Fibroblast of skin of left biceps (primary cell): ENCODE measurements at places on chromosomes 11 and 22.

DNA sequence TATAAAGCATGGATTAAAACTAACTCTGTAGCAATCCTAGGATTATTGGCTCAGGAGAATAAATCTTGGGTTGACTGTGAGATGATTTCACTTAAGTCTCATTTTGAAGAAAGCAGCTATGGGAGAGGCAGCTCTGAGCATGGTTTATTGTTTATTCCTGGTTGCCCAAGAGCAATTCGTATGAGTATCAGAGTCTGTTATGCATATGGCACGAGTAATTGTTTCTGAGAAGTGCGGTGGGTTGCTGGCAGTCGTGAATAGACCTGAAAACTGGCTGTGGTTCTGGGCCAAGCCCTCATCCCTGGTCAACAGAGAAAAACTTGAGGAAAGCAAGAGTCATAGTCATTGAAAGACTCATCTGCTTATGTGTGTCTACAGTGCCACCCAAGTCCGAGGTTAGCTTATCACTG is 26.8 kb downstream of the DIXDC1 start:
- no peak for DNase-seq

DNA sequence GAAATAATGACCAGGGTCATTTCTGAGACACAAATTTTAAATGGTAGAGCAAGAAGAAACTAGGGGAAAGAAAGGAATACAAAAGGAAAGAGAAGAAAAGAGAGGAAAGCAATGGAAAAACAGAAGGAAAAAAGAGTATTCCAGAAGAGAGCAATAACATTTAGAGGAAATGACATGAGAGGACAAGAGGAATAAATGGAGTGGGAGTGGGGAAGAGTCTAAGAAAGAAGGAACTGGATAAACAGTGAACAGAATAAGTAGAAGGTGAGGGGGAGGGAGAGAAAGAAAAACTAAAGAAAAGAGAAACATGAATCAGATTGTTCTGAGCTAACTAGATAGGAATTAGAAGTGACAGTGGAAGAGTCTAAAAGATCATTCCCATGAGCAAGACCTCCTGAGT is 28.4 kb downstream of the PRDM10 start:
- DNase-seq = no peak

- no peak for DNase-seq
Observed at GRCh38 chr11:111229604-111230003, 15.9 kb upstream of the POU2AF2 start.

DNA sequence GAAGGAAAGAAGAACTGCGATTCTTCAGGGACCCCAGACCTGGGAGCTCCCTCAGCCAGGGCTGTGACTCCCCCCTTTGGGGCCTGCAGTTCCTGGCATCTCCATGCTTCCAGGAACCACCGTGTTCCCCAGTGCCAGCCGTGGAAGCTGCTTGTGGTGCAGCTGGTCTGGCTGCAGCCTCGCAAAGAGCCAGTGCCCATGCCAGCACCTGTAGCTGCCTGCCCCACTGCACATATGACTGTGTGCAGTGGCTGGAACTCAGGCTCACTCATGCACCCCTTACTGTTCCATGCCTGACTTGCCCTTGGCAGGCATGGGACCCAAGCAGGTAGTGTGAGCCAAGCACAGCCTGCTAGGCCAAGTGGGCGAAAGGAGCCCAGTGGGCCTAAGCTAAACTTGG is 401.3 kb downstream of the LRRC4C start:
- DNase-seq = no peak

DNA sequence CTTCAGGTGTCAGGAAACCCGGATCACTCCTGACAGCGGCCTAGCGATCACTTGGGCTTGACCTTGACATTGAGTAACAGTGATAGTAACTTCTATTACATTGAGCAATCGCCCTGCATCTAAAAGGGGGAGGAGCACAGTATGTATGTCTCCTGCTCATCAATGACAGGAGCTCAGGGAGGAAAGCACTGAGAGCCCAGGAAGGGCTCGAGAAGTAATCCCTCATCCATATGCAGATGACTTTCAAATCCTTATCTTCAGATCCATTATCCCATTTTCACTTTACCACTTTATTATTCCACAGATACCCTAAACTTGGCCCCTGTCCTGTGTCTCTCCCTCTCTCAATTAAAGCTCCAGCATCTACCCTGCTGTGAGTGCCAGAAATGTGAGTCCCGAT is 47.8 kb downstream of the ABTB2 start:
- no peak for DNase-seq

GRCh38 chr11:37407461-37407860 is 809.4 kb upstream of the RAG2 start:
- no peak for DNase-seq

GRCh38 chr22:30705710-30706651 is 11.3 kb downstream of the OSBP2 start:
- DNase-seq = peak; percentile 67

DNA sequence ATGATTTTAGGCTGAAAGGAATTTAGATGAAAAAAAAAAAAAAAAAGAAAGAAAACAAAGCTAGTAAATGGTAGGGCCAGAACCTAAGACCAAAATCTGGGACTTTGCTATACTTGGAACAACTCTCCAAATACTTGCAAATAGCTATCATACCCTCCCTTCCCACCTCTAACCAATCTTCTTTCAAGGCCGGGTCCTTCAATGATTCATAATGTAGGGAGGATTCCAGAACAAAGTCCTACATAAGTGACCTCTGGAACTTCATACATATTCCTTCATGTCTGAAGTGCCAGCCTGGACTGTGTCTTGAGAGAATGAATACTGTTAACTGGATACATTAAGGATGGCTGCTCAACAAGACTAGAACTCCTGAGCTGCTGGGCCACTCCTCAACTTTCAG is 9.9 kb downstream of the STK33 start:
- DNase-seq = no peak

DNA sequence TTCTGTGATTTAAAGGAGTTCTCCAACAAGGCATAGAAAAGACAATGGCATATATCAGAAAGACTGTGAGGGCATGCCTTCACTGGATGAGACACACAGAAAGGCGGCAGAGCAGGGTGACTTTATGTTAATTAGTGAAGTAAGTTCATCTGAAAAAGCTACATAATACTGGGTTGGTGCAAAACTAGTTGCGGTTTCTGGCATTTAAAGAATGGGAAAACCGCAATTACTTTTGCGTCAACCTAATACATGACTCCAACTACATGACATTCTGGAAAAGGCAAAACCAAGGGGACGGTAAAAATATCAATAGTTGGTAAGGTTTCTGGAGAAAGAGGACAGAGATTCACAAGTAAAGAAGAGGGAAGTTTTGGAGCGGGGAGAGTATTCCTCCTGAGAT is 5.1 kb downstream of the RFPL1 start:
- DNase-seq = no peak

DNA sequence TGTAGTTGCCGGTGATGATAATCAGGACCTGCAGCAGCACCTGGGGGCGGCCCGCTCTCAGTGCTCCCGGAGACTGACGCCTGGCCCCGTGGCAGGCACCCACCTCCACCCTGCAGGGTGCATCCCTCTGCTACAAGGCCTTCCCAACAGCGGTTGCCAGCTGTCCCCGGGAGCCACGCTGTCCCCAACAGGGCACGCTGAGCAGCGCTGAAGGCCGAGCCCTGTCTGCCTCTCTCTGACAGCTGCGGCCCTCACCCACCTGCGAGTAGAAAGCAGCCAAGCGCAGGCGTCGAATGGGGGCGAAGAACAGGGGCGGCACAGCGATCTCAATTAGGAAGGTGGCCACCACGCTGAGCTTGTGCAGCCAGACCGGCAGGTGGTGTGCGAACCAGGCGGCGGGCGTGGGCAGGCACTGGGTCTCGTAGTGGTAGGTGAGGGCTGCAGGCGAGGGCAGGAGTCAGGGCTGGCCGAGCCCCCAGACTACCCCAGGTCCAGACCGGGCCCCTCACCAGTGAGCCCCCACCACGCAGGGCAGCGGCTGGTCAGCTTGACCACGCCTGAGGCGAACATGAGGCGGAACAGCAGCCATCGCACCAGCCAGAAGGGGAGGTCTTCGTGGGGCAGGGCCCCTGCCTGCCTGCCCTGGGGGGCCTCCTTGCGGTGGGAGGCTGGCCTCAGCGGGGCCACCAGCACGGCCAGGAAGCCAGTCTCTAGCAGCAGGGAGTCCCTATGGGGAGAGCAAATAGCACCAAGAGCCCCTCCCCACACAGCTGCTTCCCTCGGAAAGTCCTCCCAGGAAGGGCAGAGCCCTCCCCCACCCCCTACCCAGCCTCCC is 1.5 kb downstream of the LMF2 start:
- no peak for DNase-seq

- no peak for DNase-seq
Observed at GRCh38 chr11:108752297-108752751, 87.5 kb downstream of the DDX10 start.

- no peak for DNase-seq
Observed at GRCh38 chr11:9017773-9018172, 14.0 kb upstream of the NRIP3 start.

- no peak for DNase-seq
Observed at GRCh38 chr11:28524098-28524497, 415.9 kb downstream of the METTL15 start.

DNA sequence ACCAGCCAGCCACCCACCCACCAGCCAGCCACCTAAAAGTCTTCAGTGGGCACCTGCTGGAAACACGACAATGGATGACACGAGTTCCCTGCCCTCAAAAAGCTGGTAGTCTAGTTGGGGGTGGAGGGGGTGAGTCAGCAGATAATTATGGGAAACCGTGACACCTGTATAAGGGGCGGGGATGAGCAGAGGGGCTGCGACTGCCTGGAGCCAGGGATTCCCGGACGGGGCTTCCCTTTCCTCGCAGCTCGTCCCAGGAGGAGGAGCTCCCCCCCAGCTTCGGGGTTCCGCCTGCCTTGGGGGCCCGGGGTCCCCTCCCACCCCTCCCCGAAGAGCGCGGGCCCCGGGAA is 2.3 kb upstream of the RTN4RL2 start:
- no peak for DNase-seq

DNA sequence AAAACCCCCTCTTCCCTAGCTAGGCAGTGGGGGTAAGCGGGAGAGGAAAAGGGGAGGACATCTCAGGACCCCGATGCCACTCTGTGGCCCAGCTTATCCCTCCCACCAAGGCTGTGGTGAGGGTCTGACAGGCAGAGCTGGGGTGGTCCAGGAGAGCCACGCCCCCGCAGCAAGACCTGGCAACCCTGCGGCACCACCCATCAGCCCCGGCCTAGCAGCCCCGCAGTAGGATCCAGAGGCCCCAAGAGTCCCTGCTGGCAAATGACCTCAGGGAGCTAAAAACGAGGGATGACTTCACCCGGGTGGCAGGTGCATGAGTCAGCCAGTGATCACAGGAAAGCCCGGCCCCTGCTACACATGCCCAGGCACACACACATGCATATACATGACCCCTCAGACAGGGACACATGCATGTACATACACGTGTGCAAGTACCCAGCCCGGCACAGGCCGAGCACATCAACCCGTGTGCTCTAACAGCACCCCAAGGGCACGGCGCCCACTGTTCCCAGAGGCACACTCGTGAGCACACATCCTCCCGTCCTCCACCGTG is 32.3 kb downstream of the ARVCF start:
- DNase-seq = no peak

DNA sequence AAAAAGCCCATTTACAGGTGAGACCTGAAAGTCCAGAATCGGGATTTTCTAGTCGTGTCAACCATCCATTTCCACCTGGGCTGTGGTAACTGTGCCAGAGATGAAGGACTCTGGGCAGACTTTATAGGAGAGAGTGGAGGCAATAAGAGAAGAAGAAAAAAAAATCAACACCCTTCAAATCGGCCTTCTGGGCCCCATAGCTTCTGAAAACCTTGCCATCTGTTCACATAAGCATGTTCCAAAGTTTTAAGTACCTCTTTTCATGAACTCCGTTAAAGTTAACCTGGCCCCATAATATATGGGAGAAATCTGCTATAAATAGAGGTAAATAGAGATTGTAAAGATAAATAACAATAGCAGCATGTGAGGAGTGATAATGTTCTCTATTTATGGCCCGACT is 470.5 kb downstream of the MIAT start:
- DNase-seq = no peak

- DNase-seq = no peak
Observed at GRCh38 chr11:41351825-41352224, 107.6 kb downstream of the LRRC4C start.

GRCh38 chr11:66510271-66510989 is at the start of gene BBS1:
BBS1 (plus strand) TSS chr11:66510635; CDS start chr11:66510660, 25 bp downstream.
- peak; percentile 31 for DNase-seq

GRCh38 chr11:74288161-74288560 is 23.3 kb downstream of the P4HA3 start:
- DNase-seq = peak; percentile 90

- DNase-seq = no peak
Observed at GRCh38 chr22:38953091-38953490, 4.3 kb upstream of the APOBEC3A start.

GRCh38 chr11:68367252-68367651 is 54.9 kb downstream of the LRP5 start:
- no peak for DNase-seq

- no peak for DNase-seq
Observed at GRCh38 chr22:47367107-47367690, 604.7 kb downstream of the TBC1D22A start.

- DNase-seq = no peak
Observed at GRCh38 chr22:24810043-24810749, 4.2 kb downstream of the SGSM1 start.

DNA sequence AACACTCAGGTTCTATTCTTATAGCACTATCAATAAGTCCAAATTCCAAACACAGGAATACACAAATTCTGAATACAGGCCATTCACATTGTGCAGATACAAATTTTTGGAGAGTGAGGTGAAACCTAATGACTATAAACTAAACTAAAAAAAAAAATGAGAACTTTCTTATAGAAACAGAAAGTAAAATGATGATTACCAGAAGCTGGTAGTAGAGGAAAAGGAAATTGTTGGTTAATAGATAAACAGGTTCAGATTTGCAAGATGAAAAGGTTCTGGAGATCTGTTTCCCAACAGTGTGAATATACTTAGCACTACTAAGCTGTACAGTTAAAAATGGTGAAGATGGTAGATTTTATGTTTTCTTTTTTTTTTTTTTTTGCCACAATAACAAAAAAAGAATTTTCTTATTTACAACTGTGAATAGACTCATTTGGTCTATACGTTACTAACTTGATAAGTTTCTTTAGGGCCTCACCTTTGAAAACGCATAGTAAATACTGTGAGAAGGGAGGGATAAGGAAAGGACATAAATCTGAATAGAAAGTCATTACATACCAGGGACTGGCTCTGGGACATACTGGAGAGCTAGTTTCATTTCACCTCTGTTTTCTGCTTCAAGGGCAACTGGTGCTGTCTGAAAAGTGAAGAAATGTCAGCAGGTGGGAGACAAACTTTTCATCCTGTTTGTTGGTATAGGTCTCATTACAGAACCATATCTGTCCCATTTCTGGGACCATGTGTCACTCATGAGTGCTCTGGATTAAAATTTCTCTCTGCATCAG is 14.2 kb upstream of the CCDC89 start:
- DNase-seq = no peak
